Activated CD4-positive, alpha-beta T cell treated with anti-CD3 and anti-CD28 coated beads for 4 hours (primary cell): ENCODE measurements at places on chromosomes 16 and 17.

DNA sequence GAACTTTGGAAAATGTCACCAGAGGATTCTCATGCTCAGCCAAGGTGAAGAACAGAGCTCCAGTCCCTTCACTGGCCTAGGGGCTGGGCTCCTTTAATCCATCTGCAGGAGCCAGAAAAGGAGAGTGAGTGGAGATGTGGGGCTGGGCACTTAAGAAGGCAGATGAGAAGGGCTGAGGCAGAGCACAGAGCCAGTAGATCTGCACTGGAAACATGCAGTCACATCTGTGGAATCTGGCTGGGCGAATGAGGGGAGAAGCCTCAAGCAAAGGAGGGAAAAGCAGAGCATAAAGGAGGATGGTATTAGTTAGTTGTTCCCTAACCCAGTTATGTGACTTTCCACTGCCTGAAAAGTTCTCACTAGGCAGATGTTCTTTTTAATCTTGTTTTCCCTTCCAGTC is 50.4 kb upstream of the BCAR1 start:
- no peak for DNase-seq

GRCh38 chr16:73190256-73190655 is 142.3 kb upstream of the ZFHX3 start:
- DNase-seq, result no peak

DNA sequence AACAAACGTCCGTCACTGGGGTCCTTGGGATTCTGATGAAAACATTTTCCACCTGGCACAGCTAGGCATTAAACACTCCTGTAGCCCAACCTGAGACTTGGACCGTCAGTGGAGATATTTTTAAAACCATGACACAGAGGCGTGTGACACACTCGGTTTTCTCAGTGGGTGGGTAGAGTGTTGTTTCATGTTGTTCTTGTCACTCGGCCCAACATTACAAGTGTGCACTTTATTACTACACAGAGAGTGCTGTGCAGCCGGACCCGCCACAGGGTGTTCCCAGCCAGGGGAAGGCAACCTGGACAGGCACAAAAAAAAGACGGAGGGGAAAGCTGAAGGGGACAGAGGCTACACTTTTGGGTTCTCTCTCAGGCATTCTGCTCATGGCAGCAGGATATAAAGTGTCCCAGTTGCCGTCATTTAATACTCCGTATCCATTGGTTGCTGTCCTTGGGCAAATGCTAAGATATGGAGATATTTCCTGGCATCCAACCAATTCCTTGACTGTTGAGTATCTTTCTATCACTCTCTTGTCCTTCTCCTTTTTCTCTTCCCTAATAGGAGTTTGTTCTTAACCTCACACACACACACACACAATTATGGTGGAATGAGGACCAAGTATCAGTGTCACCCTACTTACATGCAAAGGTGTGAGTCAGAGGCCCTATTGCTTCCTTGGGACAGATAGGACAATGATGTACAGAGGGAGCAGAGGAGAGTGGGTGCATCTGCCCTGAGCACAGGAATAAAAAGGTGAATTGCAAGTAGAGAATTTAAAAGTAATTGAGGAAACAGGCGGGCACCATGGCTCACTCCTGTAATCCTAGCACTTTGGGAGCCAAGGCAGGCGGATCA is 154.1 kb upstream of the SOX9 start:
- DNase-seq, result no peak

- DNase-seq, result no peak
Measured at GRCh38 chr16:57798267-57798810, 4.0 kb downstream of the KIFC3 start.

DNA sequence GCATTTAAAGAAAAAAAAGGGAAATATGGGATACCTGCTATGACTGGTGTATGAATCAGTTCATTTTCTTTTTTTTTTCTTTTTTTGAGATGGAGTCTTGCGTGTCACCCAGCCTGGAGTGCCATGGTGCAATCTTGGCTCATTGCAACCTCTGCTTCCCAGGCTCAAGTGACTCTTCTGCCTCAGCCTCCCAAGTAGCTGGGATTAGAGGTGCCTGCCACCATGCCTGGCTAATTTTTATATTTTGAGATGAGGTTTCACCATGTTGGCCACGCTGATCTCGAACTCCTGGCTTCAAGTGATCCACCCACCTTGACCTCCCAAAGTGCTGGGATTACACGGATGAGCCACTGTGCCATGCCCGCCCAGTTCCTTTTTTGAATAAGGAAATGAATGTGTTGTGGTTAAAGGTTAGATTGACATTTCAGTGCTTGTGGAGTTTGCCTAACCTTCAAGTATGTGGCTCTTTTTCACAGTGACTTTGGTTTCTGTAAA is 7.7 kb downstream of the HAPSTR1 start:
- no peak for DNase-seq

DNA sequence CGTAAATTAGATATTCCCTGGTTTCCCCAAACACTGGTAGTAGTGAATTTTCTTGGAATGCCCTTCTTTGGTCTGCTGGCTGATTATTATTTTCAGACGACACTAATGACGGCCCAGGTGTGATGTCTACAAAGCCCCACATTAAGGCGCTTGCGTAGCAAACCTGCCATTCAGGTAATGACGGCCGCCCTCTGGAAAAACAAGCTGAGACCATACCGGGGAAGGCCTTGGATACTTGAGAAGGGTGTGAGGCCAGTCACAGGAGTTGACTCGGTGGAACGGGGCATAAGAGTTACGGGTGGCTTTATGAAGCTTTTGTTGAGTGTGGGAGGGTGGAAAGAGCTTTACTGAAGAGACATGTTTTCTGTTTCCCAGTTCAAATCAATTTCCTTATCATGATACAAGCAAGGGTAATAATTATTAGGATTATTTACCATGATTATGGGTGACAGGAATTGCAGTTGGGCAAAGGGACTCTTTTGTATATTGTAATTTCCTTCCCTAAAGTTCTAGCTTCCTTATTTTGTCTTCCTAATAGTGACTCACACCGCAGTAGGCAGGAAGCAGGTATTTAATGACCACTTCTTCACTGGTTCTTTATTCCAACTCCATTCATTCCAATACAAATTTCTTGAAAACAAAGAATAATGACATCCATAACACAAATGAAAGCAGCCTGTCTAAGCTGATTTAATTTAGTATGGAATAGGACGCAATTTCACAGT is 24.8 kb downstream of the KRT23 start:
- DNase-seq, result no peak

GRCh38 chr16:83781-84615 is 6.0 kb downstream of the MPG start:
- no peak for DNase-seq
